ENCODE measurements at places on chromosomes 1 and 21.

DNA sequence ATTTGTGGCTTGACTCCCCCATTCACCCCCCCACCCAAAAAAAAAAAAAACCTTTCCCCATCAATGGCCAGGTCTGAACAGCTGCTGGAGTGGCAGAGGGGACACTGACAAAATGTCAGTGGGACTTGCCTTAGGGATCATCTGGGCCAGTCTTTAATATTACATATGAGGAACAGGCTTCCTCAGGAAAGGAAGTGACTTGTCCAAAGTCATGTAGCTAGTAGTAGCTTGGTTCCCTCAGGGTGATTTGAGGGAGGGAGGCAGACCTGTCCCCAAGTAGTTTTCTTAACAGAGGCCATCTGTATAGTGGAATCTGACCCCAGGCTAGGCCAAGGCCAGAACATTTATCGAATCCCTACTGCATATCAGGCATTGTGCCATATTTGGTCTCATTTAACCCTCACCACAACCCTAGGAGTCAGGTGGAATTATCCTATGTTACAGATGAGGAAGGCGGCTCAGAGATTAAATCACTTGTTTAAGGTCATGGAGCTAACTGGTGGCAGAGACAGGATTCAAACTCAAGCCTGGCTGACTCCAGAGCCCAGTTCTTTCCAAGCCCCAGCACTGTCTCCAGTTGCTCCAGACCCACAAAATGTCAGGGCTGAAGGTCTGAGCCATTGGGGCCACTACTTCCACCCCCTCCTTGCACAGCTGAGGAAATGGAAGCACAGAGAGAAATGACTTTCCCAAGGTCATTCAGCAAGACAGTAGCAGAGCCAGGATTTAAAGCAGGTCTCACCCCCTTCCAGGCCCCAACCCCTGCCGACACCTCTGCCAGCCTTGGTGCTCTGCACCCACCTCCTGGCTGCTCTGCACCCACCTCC lies 10.4 kb downstream of the ZBTB7B start:
- no peak for DNase-seq

- DNase-seq: no peak
Measured at GRCh38 chr1:96978444-96978843, 256.9 kb downstream of the PTBP2 start.

DNA sequence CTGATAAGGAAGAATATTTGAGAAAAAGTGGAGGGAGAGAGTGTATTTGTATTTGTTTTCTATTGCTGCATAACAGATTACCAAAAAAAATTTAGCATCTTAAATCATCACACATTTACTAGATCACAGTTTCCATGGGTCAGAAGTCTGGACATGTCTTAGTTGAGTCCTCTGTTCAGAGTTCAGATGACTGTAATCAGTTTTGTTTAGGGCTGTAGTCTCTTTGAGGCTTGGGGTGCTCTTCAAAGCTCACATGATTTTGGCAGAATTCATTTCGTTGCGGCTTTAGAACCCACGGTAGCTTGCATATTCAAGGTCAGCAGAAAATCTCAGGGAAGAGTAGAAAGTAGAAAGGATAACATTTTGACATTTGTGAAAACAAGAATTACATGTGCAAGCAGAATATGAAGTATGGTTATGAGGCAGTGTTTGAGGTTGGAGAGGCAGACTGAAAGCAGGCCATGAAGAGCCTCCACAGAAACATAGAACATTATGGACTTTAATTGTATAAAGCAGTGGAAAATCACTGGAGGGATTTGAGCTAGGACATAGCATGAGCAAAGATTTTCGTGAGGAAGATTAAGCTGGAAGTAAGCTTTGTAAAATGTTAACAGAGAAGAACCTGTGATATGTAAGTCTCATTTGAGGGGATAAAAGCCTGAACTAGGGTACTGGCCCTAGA lies 110.6 kb upstream of the GPR52 start:
- DNase-seq: no peak

DNA sequence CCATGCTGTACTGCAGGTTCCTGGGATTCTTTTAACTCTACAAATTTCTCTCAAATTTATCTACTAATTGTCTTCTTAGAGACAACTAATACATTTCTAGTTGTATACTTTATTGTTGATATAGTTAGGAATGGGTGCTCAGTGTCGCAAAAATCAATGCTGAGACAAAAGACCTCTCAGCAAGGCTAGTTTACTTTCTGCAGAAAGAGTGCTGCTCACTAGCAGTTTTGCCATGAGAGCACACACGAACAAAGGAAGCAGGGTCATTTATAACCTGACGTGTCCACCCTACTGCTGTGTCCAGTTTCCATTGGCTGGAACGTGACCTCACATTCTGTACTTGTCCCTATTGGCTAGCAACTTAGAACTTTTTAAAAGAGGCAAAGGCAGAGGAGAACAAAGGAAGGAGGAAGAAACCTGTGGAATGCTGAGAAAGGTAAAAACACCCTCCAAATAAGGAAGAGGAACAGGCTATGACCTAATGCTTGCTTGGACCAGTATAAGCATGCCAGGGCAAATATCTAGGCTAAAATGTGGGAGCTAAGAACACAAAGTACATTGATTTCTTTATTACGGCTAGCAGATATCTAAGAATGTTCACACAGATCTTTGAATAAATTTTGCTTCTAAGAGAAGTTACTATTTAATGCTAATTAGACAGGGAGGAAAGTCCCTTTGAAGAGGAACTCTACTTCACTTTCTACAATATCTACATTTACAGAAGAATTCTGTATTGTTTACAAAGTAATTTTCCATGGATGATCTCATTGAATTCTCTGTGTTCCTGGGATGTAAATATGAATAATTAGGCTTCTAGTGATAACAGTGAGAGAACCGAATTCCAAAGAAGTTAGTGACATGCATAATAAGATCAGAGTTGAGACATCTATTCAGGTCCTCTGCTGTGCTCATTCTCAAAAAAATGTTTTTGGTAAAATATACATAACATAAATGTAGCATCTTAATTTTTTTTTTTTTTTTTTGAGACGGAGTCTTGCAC lies 86.0 kb upstream of the MAP10 start:
- no peak for DNase-seq

- DNase-seq: no peak
Measured at GRCh38 chr1:2819831-2820730, 18.6 kb upstream of the TTC34 start.

GRCh38 chr1:49166031-49166430 lies 389.3 kb upstream of the BEND5 start:
- DNase-seq: no peak

DNA sequence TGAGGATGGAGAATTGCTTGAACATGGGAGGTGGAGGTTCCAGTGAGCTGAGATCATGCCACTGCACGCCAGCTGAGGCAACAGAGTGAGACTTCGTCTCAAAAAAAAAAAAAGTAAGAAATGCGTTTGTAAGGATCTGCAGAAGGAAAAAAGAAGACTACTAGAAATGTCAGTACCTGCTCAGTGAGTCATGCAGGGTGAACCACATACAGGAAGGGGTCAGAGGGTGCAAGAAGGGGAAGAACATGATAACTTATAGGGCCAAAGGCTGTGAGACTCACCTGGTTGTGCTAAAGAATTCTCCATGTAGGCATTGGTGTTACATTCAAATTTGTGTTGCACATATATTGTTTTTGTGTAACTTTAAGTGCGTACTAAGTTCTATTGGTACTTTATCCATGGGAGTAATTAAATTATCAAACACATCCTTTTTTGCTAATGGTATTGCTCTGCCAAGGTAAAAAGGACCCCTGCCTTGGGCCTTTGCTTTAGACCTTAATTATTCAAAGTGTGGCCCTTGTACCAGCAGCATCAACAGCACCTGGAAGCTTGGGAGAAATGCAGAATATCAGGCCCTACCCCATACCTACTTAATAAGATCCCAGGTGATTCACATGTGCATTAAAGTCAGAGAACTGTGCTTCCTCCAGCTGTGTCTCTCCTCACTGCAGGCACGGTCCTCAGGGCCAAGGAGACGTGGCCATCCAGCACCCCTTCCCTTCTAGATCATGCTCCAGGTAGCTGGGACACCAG lies 96.4 kb upstream of the PPP2R5A start:
- DNase-seq: no peak

GRCh38 chr1:220726634-220727033 lies 21.5 kb upstream of the MTARC2 start:
- DNase-seq: no peak

DNA sequence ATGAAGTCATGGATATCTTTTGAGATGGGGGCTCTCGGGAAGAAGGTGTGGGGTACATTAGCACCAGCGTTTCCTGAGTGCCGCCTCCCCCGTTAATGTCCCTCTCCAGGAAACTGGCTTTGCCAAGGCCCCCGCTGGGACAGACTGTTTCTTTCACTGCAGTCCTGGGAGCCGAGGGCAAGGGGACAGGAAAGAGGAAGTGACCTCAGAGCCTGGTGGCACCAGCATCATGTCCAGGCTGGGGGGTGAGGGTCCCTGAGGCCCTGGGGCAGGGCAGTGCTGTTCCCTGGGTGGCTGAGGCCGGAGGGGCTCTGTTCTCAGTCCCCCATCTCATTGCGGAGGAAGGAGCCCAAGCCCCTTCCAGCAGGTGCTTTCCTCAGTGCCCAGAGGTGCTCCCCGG lies 5.8 kb downstream of the PFKL start:
- DNase-seq: no peak

DNA sequence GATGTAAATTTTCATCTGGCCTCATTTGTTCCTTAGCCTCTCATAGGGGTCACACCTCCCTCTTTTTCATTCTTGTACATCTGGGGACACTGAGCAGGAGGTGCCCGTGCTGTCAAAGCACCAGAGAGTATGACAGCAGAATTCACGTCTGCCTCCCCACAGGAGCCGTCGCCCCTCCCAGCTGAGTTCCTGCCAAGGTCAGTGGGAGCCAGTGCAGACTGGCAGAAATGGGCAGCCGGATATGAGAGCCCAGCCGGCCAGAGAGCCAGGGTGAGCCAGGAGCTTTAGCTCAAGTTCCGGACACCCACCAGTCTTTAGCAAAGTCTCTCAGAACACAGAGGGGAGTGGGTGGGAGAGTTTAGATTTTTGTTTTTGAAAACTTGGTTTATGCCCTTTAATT lies 21.9 kb downstream of the GPR137B start:
- DNase-seq: no peak

DNA sequence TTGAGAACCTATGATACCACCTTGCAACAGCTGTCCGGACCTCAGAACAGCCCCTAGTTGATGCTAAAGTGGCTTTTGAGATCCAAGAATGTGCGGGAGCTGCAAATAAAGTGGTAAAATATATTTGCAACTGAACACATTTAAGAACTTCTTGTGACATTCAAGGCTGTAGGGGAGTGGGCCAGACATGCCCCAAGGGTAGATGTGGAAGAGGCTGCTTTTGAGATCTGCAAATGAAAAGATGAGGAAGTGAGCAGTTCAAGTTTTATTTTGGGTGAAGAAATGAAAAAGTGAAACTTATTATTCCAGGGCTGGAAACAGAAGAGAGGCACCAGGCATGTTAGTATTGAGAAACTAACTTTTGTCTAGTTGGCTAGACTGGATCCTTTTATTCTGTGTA lies 359.5 kb upstream of the PLXNA2 start:
- DNase-seq: no peak

DNA sequence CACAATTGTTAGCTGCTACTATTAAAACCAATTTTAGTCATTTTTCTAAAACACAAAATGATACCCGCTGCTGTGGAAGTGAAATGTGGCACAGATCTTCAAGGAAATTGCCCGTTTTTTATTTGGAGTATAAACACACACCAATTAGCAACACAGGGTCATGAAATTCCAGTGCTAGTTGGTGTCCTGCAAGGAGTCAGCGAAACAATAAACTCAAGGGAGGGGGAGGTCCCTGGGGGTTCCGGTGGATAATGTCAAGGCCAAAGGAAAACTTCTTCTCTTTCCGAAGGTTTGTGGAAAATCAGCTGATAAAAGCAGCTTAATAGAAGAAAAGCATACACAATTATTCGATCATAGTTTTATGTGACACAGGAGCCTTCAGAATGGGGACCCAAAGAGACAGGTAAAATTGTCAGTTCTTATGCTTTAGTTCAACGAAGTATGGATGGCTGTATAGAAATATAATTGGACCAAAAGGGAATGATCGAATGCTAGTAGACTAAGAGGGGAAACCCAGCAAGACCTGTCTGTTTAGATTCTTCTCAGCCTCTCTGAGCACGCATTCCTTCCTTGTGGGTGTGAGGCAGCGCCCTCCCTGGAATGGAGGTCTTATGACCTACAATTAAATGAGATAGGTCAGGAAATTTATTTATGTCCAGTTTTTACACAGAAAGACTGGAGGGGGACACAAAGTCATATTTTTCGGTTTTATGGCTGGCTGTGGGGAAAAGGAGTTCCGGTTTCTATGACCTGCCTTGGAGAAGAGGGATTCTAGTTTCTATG lies 65.9 kb downstream of the KCNK1 start:
- no peak for DNase-seq

GRCh38 chr1:60832367-60832766 lies 250.0 kb upstream of the NFIA start:
- DNase-seq: no peak

- no peak for DNase-seq
Measured at GRCh38 chr1:242556759-242557158, 32.3 kb upstream of the PLD5 start.

DNA sequence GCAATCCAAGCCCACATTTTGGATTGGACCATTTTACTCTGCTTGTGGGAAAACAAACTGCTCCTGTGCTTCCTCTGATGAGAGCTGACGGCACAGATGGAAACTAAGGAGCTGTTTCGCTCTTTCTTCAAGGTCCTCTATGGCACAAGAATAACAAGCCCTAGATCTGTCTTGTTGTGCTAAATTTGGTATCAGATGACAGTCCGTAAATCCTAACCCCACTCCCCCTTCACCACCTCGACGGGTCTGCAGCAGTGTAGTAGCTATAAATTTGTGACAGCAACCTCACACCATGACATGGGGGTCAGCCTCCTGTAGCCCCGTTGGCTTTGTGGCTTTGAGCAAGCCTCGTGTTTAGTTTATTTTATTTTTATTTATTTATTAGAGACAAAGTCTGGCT lies 85.9 kb downstream of the ADSS2 start:
- no peak for DNase-seq

DNA sequence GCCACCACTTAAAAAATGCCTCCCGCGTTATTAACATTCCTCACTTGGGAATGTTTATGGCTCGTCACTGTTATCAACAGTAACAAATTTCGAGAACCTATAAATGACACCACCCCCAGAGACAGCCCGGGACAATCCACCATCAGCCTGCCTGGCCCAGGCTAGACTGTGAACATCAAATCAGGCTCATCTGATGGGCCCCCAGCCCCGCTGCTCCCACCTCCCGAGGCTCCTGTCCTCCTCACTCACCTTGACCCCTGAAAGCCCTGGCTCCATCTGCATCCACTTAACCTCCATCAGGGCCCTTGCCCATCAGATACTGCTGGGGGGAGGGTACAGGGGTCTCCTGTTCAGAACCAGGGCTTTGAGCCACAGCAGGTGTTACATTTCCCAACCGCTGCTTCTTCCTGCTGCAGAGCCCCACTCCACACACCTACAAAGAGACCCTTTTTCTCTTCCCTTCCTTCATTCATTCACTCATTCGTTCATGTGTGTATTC lies 156.5 kb upstream of the VAMP3 start:
- DNase-seq: no peak

- DNase-seq: peak; percentile 10
Measured at GRCh38 chr1:8560611-8561544, 243.0 kb downstream of the SLC45A1 start.

All from stimulated activated CD8-positive, alpha-beta memory T cell treated with anti-CD3 and anti-CD28 coated beads, Interleukin-2, amount 100 ng/mL, for 1 hour (primary cell).